ENCODE measurements at places on chromosomes 16 and 17. TPM values are rescaled to one million over a fixed set of nuclear protein-coding genes. Genes with fewer than 3 reads are reported as not detected.

- no peak for DNase-seq
These were observed 18.7 kb upstream of the OR3A1 start for GRCh38 chr17:3316836-3317235.

GRCh38 chr16:13138528-13138927, 237.1 kb downstream of the SHISA9 start:
- DNase-seq, result no peak

DNA sequence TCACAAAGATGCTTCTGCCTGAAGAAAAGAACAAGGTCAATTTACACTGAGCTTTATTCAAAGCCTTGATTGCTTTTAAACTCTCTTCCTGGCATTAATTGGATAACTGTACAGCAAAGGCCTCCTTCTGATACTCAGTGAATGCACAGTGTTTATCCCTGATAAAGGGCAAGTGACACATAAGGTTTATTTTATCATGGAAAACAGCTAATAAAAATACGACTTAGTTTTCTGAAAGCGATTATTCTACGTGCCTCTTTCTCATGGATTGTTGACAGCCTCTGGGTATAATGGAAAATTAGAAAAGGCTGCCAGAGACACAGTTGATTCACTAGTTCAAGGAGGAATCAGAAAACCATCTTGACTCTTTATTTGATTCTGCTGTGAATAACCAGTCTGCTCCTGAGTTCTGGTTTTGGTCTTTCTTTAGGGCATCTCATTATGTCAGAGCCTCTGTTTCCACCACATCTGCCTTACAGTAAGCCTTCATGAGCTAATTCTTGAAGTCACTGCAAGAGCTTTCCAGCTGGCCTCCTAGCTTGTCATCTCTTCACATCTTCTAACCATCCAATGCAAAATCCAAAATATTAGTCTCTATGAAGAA, 212.9 kb downstream of the CNTNAP4 start:
- DNase-seq, result no peak

- no peak for DNase-seq
These were observed 5.7 kb downstream of the SNAI3 start for GRCh38 chr16:88680554-88681083.

- DNase-seq, result no peak
These were observed 7.6 kb downstream of the NXPH3 start for GRCh38 chr17:49583226-49583625.

DNA sequence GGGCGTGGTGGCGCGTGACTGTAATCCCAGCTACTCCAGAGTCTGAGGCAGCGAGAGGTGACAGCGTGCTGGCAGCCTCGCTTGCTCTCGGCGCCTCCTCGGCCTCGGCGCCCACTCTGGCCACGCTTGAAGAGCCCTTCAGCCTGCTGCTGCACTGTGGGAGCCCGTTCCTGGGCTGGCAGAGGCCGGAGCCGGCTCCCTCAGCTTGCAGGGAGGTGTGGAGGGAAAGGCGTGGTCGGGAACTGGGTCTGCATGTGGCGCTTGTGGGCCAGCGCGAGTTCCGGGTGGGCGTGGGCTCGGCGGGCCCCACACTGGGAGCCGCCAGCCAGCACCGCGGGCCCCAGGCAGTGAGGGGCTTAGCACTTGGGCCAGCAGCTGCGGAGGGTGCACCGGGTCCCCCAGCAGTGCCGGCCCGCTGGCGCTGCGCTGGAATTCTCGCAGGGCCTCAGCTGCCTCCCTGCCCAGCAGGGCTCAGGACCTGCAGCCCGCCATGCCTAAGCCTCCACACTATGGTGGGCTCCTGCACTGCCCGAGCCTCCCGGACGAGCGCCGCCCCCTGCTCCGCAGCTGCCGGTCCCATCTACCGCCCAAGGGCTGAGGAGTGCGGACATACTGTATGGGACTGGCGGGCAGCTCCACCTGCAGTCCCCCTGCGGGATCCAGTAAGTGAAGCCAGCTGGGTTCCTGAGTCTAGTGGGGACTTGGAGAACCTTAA, 1093.3 kb upstream of the CDH8 start:
- DNase-seq, result no peak

DNA sequence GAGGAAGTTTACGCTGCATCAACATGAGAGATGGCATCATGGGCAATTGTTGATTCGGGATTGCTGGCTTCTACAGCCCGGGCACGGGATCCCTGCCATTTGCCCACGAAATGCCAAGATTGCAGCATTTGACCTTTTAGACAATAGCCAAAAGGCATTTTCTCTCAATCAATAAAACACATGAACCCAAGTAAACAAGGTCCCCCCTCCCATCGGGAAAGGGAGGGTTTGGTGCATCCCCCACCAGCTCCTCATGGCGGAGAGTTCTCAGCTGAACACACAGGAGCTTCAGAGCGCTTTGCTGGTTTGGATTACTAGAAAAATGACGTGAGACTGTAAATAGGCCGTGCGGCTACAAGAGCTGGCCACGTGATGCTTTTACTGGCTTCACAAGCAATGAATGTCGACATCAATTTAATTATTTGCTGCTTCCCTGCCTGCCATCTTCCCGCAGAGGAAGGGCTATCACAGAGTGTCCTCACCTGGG, 147.6 kb downstream of the C16orf95 start:
- no peak for DNase-seq

DNA sequence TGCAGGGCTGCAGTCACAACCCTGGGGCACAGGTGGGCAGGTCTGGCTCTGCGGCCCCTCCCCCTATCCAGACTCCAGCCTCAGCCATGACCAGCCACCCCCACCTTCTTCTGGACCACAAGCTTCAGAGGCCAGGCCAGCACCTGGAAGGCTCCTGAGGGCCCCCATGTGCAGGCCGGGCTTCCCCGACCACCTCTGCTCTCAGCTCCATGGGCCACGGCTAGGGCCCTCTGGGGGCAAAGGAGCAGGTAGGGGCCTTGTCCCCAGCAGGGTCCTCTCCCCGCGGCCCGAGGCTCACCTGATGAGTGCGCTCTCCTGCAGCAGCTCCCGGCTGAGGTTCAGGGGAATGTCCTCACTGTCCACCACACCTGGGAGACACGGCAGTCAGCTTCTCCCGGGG, 16.9 kb downstream of the DNASE1 start:
- no peak for DNase-seq

DNA sequence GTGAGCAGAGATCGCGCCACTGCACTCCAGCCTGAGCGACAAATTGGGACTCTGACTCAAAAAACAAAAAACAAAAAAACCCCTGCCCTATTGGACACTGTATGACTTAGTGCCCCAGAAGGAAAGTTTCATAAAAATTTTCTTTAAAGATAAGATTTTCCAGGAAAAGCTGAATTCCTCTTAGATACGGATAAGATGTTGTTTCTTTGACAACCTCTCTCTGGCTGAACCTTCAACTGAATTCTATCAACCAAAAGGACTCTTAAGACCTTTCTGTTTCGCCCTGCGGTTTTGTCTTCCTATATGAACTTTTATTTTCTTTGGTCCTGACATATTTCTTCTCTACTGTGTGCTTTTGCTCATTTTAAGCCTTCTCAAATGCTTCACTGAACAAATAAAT, 35.8 kb downstream of the CPPED1 start:
- no peak for DNase-seq

DNA sequence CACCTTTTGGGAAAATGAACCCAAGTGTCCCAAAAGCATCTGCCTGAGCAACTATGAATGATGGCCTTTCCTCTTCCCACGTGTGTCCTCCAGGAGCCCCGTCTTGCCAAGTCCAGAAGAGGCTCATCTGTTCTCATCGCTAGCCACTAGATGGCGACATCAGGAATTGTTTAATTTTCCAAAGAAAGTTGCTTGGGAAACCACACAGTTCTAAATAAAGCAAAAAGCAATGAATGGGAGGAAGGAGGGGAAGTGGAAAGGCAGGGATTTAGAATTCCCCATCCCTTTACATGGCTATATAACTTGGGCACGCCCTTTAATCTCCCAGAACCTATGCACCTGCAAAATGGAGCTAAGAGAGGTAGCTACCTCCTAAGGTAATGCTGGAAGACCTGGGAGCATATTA, 9.0 kb upstream of the CDH5 start:
- DNase-seq, result no peak

GRCh38 chr17:2051933-2052559, 2.9 kb upstream of the HIC1 start:
- DNase-seq, result no peak

DNA sequence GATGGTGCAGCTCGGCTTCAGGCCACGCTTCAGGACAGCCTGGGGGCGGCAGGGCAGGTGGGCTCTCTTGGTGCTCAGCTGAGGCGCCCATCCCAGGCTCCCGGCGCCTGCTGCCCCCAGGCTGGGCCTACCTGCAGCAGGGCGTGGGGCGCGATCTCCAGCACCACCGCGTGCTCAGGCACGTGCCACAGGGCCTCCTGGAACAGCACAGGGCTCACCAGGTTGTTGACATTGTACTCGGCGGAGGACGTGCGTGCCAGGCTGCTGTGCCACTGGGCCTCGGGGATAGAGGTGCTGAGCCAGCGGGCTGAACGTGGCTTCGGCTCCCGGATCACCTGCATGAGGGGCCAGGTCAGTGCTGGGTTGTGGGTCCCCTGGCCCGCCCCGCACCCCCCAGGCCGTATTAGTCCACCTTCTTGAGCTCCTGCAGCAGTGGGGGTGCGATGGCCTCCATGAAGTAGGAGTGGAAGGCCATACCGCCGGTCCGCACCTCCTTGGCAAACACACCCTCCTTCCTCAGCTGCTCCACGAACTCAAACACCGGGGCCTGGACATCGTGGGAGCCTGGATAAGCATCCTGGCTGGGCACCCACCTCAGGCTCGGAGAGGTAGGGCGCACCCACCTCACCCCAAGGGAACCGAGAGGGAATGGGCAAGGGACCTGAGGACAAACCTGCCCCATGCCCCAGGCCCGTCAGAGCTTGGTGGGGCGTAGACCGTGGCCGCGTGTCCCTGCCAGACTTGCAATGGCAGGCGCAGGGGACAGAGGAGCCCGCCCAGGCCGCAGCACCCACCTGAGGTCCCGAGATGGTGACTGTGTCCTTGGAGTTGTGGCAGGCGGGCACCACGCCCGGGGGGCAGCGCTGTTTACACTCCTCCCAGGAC, 9.0 kb downstream of the FASN start:
- no peak for DNase-seq

DNA sequence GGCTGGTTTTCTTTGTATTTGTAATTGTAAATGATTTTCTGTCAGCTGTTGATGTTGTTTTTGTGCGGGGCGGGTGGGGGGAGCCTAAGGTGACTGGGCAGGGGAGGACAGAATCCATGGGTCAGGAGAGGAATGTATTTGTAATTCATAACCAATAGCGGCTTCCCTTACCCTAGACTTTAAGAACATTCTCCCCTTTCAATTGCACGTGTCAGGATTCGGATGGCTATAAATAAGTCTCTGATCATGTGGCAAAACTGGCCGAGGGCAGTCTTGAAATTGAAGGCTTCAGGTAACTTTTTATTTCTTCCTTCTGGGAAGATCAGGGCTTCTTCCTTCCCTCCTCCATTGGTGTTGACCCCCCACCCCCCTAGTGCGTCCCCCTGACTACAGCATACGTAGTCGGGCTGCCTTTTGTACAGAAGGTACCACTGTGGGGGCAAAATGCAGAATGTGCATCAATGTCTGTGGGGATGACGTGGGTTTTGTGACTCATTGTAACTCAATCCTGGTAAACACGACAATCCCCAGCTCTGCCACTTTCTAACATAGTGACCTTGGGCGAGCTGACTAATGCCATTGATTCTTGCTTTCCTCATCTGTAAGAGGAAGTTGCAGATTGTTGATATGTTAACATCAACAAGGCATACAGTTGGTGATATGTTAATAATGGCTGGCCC, 16.2 kb downstream of the MARCHF10 start:
- no peak for DNase-seq

DNA sequence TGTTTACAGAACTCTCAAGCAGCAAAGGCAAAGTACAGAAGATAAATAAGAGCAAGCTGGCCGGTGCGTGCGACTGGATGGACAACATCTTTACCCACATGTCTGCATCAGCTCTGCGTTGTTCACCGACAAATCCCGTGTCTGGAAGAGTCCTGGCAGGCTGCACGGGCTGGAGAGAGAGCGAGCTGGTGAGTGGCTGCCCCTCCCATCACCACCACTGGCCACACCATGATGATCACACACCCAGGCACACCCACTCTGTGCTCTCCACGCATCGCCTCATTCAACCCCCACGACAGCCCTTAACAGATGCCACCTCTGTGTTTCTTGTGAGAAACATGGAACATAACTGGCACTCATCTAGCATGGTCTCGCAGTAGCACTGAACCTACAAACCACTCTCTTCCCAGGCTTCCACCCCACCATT, 59.2 kb downstream of the ANKRD11 start:
- DNase-seq, result no peak

- DNase-seq, result no peak
These were observed 66.2 kb downstream of the IRF8 start for GRCh38 chr16:85965125-85965524.

DNA sequence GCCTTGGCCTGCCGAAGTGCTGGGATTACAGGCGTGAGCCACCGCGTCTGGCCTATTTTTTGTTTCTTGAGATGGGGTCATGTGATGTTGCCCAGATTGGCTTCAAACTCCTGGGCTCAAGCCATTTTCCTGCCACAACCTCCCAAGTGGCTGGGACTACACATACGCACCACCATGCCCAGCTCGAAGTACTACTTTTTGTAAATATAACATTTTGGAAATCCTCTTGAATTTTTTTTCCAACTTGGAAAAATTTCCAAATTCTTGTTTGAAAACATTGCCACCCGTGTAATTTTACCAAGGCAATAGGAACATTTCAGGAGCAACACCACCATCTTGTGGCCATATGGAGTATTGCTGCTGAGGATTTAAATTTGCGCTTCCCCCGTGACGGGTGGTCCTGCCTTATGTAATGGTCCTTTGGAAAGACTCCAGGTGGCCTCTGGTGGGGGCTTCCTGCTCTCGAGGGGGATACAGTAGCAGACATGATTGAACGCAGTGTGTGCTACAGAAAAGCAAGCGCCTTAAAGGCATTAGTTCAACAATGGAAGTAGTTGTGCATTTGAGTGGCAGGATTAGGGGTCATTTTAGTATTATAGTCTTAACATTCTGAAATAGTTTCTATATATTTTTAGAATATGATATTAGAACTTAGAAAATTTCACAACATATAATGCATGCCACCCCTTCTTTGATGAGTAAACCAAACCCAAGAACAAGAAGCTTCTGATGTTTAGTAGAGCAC, 8.0 kb downstream of the FLYWCH1 start:
- no peak for DNase-seq

The CDH1 gene
- not detected for total RNA-seq

The TBC1D3E gene
- total RNA-seq, result not detected

The C16orf89 gene
- 3.7 TPM for total RNA-seq

The KRT9 gene
- total RNA-seq, result not detected

The PKD1 gene
- total RNA-seq, result 91.5 TPM

The TMEM235 gene
- not detected for total RNA-seq

The HEATR9 gene
- total RNA-seq, result not detected

Measured in heart right ventricle (tissue), 16 donors.